Hematopoietic multipotent progenitor cell (in vitro differentiated cells): ENCODE measurements at places on chromosomes 16 and 17.

DNA sequence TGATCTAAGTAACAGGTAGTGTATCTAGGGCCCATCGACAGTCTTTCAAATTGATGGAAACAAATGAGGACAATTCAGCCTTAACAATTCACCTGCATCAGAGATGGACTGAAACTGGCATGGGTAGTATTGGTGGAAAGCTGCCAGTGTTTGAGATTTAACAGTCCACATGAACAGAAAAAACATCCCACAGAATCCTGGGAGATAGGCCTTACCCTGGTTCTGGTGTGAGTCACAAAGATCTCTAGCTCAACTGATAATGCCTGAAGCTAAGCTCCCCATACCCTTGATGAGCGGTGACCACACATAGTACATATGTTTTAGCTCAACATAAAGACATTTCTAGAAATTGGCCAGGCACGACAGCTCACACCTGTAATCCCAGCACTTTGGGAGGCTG is 21.9 kb downstream of the CRK start:
- no peak for DNase-seq

- DNase-seq, result no peak
Observed at GRCh38 chr16:54466233-54466632, 179.6 kb upstream of the IRX3 start.

DNA sequence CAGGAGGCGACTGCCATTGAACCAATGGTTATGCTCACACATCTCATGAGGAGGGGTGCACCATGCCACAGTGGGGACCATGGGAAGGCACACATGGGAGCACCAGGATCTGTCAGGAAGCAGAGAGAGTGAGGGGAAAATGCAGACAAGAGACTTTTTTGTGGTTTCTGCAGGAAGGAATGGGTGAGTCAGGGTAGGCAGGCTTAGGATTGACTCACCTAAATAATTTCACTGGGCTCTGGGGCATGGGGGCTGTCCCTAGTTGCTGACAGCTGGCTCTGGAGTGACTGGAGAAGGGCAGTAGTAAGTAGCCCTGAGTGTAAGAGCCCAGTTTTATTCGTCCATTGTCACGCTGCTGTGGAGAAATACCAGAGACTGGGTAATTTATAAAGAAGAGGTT is 202.4 kb downstream of the AXIN2 start:
- DNase-seq, result no peak

DNA sequence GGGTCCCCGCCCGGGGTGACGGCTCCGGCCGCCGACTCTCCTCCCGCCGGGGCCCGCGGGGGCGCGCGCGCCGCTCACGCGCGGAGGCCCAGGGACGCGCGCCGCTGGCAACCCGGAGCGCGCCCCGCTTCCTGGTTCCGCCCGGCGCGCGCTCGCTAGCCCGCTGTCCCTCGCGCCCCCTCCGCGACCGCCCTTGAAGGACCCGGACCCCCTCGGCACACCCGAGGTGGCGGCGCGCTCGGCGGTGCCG is at the start of gene STAT5B:
Gene STAT5B, minus strand, starts transcription at position 33 of the 250 bp plus-strand sequence. CDS start 44,264 bp downstream, outside the sequence.
- DNase-seq, result peak; percentile 74

- no peak for DNase-seq
Observed at GRCh38 chr16:30947859-30948666, 805 bp upstream of the ORAI3 start.

- no peak for DNase-seq
Observed at GRCh38 chr17:73820686-73821448, 176.6 kb upstream of the SDK2 start.

GRCh38 chr17:82228278-82228841 is 482 bp upstream of the SLC16A3 start:
- DNase-seq, result peak; percentile 67
